ENCODE measurements at places on chromosomes 2 and 18.

- DNase-seq = no peak
Measured at GRCh38 chr2:164734196-164734595, 107.4 kb downstream of the COBLL1 start.

DNA sequence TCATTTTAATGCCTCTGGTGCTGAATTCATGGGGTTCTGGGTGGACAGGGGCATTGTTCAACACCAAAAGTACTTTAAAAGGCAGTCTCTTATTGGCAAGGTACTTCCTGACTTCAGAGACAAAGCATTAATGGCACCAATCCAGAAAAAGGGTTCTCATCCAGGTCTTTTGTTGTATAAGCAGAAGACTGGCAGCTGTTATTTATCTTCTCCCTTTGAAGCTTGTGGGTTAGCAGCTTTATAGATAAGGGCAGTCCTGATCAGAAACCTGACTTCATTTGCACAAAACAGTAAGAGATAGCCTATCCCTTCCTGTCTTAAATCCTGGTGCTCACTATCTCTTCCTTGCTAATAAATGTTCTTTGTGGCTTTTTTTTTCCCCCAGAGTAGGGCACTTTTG lies 68.8 kb downstream of the VPS54 start:
- no peak for DNase-seq

DNA sequence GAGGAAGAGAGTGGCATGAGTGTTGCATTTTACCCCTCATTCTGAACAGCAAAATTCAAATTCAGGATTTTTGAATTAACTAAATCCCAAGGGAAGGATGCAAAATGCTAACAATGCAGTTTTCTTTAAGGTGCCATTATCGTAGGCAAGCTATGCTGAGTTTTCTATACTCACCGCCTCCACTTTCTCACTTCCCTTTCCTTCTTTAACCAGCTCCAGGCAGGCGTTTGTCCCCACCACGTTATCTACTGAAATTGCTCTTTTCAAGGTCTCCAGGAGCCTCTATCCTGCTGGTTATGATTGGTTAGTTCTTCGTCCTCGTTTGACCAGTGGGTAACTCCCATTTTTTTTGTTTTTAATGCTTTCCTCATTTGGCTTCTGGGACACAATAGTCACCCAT lies 1.8 kb upstream of the CPO start:
- DNase-seq = no peak

DNA sequence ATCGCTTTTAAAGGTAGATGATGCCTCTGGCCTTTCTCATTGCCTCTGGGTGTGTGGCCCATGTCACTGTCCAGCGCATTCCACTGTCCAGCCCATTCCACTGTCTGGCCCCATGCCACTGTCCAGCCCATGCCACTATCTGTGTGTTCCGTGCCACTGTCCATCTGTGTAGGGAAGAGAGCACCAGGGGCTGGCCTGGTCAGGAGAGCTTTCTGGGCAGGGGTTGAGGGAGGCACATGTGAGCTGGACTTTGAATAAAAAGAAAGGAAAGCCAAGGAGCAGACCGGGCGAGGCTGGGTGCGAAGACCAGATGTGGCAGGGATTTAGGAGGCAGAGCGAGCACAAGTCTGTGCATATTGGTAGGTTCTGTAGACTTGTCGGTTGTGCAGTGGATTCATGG lies 236.2 kb downstream of the NEDD4L start:
- DNase-seq = no peak

DNA sequence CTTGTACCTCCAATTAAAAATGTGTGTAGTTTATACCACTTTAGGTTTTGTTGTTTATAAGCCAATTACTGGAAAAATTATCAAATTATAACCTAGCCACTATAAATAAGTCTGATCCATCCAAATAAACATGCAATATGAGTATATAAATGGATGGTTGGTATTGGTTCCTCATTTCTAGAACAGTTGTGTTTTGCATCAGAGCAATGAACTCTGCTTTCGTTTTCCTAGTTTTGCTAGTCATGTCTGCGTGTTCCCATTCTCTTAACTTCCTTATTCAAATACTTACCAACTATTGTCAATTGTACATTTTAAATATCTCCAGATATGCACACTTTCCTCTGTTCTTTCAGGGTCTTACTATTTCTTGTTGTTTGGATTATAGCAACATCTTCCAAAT lies 641.7 kb downstream of the NR4A2 start:
- DNase-seq = no peak

DNA sequence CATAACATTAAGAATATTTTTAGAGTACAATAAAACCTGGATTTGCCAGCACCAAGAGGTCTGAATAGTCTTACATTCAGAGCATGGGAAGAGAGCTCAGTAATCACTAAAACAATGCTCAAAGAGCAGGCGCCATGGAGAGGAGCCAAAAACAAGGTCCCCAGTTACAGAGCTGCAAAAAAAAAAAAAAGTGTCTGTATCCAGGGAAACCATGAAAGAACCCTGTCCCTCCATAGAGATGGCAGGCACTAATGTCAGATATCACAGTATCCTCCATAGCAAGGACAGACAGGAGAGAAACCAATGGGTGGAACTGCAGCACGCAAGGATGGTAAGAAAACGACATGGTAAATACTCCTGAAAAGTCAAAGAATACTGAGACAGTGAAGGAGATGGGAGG lies 19.5 kb downstream of the FBXO15 start:
- no peak for DNase-seq

DNA sequence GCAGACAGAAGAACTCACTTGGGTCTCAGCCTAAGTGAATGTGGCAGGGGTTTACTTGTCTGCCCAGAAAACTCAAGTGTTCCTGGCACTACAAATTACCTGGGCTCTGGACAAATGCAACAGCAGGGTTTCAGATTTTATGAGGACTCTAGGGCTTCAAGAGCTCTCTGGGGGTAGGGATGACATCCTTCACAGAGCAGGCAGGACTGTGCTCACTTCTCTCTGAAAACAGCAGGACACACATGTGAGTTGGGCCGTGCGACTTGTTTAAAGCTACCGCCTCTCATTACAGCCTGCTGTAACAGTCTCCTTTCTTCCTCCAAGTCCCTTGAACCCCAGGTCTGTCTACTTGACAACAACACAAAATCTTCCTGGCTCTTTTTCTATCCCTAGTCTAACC lies 212.6 kb downstream of the EN1 start:
- no peak for DNase-seq

DNA sequence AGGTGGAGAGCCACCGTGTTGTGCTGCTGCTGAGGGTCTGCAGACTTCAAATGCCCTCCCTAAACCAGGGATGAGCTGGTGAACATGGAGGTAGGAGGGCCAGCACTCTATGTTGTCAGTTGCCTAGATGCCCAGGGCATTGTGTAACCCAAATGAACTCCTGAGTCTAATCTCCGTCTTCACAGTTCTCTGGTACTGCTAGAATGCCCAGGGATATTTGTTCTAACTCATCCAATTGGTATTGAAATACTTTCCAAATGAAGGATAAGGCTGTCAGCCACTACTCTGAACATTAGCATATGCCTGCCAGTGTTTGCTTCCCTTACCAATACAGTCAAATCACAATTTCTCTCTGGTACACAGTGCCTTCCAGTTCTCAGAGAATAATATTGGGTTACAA lies 492.6 kb downstream of the SLC4A3 start:
- DNase-seq = no peak

All from femur (tissue), 1 donor.